ENCODE measurements at places on chromosomes 12 and 14. TPM values are rescaled to one million over a fixed set of nuclear protein-coding genes. Genes with fewer than 3 reads are reported as not detected.

Gene CPNE6
- total RNA-seq: 1.4 TPM

Gene PAX9
- not detected for total RNA-seq

GRCh38 chr12:42124764-42125387 lies 19.8 kb downstream of the GXYLT1 start:
- no peak for DNase-seq

- DNase-seq: no peak
Measured at GRCh38 chr14:95681153-95681552, 5.1 kb upstream of the TCL1B start.

DNA sequence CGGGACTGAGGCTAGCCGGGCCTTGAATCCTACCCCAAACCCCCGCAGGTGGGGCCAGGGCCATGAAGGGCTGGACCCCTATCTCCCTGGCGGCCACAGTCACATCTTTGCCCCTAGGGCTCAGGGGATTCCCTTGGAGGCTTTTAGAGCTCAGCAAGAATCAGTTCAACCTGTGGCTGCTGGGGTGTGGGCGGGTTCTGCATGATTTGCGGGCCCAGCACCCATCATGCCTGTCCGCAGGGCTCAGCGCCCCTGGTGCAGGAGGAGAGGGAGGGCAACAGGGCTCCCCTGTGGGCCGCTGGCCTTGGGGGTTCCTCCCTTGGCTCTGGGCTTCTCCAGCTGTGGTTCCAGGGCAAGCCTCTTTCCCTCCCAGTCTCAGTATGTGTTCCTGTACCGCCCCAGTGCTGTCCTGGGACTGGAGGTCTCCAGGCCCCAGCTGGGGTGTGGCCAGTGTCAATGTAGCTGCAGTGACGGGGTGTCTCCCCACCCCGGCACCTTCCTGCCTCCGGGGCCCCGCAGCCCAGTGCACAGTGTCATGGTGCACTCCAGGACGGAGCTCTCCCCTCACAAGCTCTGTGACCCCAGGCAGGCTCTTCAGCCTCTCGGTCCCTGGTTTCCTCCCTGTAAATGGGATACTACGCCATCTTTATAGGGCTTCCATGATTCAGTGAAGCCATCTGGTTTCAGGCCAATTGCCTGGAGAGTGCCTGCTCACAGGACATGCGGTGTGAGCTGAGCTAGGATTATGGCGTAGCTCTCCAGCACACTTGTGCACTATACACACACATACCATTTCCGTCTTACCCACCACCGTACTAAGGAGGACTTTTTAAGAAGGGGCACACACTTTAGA lies 9.9 kb upstream of the LBHD2 start:
- DNase-seq: no peak

DNA sequence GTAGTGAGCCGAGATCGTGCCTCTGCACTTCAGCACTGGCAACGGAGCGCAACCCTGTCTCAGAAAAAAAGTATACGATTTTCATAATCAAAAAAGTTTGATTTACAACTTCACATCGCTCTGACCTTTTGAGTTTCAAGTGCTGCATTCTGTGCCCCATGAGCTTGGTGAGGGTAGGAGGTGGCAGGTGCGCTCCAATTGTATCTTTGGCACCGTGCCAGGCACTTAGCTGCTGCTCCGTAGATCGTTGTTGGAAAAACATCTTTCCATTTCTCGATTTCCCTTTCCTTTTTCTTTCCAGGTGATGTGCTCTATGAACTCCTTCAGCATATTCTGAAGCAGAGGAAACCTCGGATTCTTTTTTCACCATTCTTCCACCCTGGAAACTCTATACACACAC lies 203.7 kb downstream of the ETV6 start:
- DNase-seq: no peak

- no peak for DNase-seq
Measured at GRCh38 chr12:66387117-66387516, 84.8 kb downstream of the HELB start.

- no peak for DNase-seq
Measured at GRCh38 chr12:39205969-39206368, 237.0 kb downstream of the KIF21A start.

DNA sequence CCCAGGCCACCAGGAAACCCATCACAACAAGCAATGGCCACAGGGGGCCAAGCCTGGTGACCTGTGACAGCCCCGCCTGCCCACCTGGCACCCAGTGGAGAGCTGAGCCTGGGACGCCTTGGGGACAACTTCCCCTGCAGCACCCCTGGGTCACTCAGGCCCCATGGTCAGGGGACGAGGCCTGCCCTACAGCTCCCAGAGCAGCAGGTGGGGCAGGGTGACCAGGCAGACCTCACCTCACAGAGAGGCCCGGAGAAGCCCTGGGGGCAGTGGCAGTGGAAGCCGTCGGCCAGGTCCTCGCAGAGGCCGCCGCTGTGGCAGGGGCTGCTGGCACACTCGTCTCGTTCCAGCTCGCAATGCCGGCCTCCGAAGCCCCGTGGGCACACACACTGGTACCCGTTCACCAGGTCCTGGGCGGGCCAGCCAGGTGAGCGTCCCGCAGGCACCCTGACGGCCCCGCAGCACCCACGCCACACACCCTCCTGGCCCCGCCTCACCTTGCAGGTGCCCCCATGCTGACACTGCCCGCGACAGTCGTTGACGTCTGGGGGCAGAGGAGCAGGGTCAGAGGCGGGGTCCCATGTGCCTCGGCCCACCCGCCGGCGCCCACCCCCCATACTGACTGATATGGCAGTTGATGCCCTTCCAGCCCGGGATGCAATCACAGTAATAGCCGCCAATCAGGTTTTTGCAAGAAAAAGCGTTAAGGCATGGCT lies 18.1 kb downstream of the JAG2 start:
- DNase-seq: no peak

DNA sequence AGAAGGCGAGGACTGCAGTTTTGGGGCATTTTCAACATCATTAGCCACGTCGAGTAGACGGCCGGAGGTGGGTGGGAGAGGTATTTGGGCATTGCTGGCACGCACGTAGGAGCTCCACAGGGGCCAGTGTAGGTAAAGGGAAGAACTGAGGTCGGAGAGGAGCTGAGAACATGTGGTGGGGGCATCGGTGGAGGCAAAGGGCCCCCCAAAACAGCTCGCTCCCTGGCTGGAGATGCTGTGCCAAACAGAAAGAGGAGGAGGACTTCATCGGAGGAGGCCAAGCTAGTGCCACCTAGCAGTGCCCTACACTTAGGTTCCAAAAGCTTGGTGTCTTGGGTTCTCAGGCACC lies 52.0 kb upstream of the PPP2R5C start:
- DNase-seq: no peak

DNA sequence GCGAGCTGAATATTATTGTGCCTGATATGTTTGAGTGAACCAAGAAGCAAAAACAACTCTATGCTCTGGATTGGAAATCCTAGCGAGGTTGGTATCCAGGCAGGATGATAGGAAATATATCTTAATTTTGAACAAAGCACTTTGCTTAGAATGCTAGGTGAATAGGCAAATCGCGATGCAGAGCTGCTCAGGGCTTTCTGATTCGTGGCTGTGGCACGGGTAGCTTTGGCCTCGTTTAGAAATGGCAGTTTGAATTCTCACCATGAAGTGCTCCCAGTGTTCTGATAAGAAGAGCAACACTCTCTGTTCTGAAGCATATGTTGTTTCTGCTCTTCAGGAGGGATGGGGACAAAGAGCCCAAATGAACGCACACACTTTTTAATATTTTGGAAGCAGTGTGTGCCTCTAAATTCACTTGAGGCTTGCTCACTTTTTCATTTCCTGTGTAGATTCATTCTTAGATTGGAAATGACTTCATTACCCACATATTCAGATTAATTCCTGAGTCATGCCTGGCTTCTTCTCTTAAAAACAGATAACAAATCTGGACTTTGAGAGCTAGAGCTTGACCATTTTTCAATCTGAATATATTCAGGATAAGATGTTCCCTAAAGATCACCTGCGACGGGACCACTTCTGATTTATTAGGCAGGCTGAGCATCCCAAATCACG lies 200.9 kb downstream of the RPAP3 start:
- no peak for DNase-seq

- no peak for DNase-seq
Measured at GRCh38 chr14:51066576-51066975, 28.3 kb downstream of the TRIM9 start.

DNA sequence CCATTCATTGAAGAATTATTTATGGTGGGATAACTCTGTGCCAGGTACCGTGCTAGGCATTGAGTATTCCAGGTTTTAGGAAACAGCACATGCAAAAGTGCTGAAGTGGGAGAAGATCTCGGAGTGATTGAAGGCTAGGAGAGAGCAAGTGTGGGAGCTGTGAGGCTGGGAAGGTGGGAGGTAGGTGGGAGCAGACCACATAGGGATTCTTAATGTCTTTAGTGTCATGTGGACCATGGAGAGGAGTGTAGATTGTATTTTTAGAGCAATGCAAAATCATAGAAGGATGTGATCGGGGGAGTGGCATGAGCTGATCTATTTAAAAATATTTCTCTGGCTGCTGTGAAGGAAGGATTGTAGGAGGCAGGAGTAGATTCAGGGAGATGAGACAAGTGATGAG lies 5.4 kb downstream of the PTPN11 start:
- DNase-seq: no peak

- no peak for DNase-seq
Measured at GRCh38 chr12:87779858-87780498, 249.2 kb downstream of the C12orf50 start.

Data from cardiac septum (tissue), 1 donor.